ENCODE measurements at places on chromosomes 2 and 18. TPM values are rescaled to one million over a fixed set of nuclear protein-coding genes. Genes with fewer than 3 reads are reported as not detected.
A peak's percentile ranks its signal among the peaks of the same experiment; 100 is the strongest.

GRCh38 chr2:3464401-3465005, 54.8 kb downstream of the ADI1 start:
- H3K27ac ChIP-seq = peak overlapping the region; percentile 83
- no peak for DNase-seq
- peaks cover 44% of the 10 kb centered on the region for H3K36me3 ChIP-seq
- H3K4me3 ChIP-seq = no peak overlapping the region
- no peaks in the 10 kb centered on the region for H3K27me3 ChIP-seq
- H3K4me1 ChIP-seq = peaks cover 65% of the 10 kb centered on the region

GRCh38 chr18:9951022-9951859, 37.4 kb downstream of the VAPA start:
- H3K36me3 ChIP-seq = peaks cover 44% of the 10 kb centered on the region
- H3K4me1 ChIP-seq = no peaks in the 10 kb centered on the region
- no peak for DNase-seq
- no peak overlapping the region for H3K4me3 ChIP-seq
- H3K27ac ChIP-seq = no peak overlapping the region
- H3K27me3 ChIP-seq = no peaks in the 10 kb centered on the region

DNA sequence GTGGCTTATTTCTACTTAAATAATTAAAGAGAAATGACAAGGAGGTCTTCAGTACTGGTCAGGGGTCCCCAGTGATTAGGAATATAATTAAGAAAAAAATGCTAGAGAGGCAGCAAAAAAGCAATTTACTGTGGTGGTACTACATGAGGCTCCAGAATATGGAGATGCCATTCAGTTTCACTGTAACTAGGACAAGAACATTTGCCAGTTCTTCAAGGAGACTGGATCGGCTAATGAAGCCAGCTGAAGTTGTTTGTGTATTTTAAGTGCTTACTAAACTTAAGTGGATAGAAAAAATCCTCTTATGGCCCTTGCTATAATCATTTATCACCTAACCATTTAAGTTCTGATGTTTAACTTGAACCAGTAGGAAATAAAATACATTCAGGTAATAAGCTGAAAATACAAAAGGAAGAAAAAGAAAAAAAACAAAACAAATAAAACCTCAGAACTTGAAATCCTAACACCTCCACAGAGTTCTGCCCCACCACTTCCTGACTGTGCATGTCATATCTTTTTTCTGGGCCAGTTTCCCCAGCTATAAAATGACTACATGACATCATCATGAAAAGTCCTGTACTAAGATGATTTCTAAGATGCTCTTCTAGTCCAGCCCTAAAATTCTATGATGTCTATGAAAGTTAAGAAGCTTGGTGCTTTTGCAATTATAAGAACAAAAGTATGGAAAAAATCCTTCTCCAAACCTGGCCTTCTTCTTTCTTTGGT, 98.0 kb downstream of the TRABD2A start:
- DNase-seq = no peak
- no peak overlapping the region for H3K27ac ChIP-seq
- H3K27me3 ChIP-seq = no peaks in the 10 kb centered on the region
- H3K4me3 ChIP-seq = no peak overlapping the region
- H3K36me3 ChIP-seq = no peaks in the 10 kb centered on the region

DNA sequence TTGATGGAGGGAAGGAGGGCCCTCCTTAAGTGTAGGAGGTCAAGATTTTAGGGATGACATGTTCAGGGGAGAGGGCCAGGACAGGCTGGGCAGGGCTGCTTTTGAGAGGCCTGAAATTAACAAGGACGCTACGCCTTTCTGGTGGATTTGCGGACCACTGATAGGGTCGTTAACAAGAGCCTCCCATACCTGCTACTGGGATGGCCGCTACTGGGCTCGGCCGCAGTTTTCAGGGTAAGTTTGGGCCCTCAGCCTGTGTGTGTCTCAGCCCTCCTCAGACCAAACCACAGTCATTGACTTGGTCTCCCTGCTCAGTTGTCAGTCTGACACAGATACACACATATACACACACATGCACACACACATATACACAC, 180.9 kb downstream of the SMAD2 start:
- H3K27ac ChIP-seq = no peak overlapping the region
- H3K4me1 ChIP-seq = peaks cover 4% of the 10 kb centered on the region
- DNase-seq = peak; percentile 53
- no peak overlapping the region for H3K4me3 ChIP-seq
- H3K36me3 ChIP-seq = no peaks in the 10 kb centered on the region

- H3K36me3 ChIP-seq = no peaks in the 10 kb centered on the region
- H3K4me1 ChIP-seq = no peaks in the 10 kb centered on the region
- DNase-seq = no peak
- no peak overlapping the region for H3K27ac ChIP-seq
- H3K4me3 ChIP-seq = no peak overlapping the region
These were observed 8.6 kb downstream of the SPATS2L start for GRCh38 chr2:200314976-200315567.

DNA sequence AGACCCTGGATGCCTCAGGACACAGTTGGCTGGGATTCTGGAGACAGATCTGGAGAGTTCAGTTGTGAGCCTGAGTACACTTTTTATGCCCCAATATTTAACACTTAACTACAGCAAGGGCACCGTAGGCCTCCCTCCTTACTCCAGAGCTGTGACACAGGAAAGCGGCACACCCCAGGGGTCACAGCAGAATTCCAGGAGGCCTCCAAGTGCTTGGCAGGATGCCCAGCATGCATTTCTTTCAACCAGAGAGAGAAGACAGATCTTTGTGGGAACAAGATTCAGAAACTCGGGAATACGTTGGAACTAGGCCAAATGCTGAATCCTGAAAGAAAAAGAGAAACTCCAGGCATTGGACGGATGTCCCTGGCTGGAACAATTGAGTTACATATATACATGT, 199.2 kb upstream of the NT5C1B start:
- H3K27me3 ChIP-seq = no peaks in the 10 kb centered on the region
- no peak overlapping the region for H3K27ac ChIP-seq
- no peaks in the 10 kb centered on the region for H3K4me1 ChIP-seq
- H3K4me3 ChIP-seq = no peak overlapping the region
- DNase-seq = no peak
- H3K36me3 ChIP-seq = no peaks in the 10 kb centered on the region

DNA sequence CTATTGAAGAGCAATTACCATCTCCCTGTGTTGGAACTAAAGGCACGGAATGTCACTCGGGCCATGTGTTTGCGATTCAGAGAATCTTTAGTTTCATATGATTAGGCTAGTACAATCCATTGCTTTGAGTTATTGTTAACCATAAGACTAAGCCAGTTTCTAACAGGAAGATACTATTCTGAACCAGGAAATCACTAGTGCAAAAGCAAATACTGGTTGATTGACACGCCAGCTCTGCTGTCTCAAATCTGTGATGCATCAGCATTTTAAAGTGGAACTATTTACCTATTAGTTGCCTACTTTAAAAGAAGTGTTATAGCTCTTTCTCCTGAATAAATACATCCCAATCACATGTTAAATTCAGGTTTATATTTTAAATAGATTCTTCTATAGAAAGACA, 61.9 kb downstream of the AFTPH start:
- H3K36me3 ChIP-seq = peaks cover 17% of the 10 kb centered on the region
- H3K27me3 ChIP-seq = no peaks in the 10 kb centered on the region
- no peak overlapping the region for H3K27ac ChIP-seq
- no peaks in the 10 kb centered on the region for H3K4me1 ChIP-seq
- H3K4me3 ChIP-seq = no peak overlapping the region

- no peak for DNase-seq
- no peak overlapping the region for H3K27ac ChIP-seq
- no peaks in the 10 kb centered on the region for H3K4me1 ChIP-seq
- H3K36me3 ChIP-seq = no peaks in the 10 kb centered on the region
- H3K27me3 ChIP-seq = no peaks in the 10 kb centered on the region
These were observed 183.5 kb downstream of the AGAP1 start for GRCh38 chr2:235677276-235677788.

- H3K4me3 ChIP-seq = no peak overlapping the region
- H3K27me3 ChIP-seq = no peaks in the 10 kb centered on the region
- DNase-seq = no peak
- H3K36me3 ChIP-seq = no peaks in the 10 kb centered on the region
- H3K27ac ChIP-seq = no peak overlapping the region
These were observed 99.4 kb downstream of the CDH20 start for GRCh38 chr18:61432590-61432989.

DNA sequence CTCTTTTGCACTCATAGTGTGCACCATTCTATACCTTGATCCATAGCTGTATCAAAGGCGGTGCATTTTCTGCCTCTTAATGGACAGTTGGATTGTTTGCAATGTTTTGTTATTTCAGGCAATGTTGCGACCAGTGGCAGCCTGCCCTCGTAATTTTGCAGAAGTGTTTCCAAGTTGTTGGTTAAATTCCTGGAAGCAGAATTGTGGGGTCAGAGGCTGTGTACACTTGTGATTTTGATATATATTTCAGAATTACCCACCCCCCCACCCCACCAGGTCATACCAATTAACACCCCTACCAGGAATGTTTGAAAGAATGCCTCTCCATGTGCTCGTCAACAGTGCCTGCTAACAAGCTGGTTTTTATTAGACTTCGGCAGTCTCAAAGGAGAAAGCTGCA, 32.4 kb upstream of the IL1R1 start:
- H3K4me1 ChIP-seq = peaks cover 5% of the 10 kb centered on the region
- H3K27ac ChIP-seq = no peak overlapping the region
- no peaks in the 10 kb centered on the region for H3K36me3 ChIP-seq
- H3K4me3 ChIP-seq = no peak overlapping the region

- no peaks in the 10 kb centered on the region for H3K27me3 ChIP-seq
- peak; percentile 76 for DNase-seq
- no peaks in the 10 kb centered on the region for H3K36me3 ChIP-seq
These were observed 53.6 kb upstream of the SLC14A1 start for GRCh38 chr18:45670281-45670962.

DNA sequence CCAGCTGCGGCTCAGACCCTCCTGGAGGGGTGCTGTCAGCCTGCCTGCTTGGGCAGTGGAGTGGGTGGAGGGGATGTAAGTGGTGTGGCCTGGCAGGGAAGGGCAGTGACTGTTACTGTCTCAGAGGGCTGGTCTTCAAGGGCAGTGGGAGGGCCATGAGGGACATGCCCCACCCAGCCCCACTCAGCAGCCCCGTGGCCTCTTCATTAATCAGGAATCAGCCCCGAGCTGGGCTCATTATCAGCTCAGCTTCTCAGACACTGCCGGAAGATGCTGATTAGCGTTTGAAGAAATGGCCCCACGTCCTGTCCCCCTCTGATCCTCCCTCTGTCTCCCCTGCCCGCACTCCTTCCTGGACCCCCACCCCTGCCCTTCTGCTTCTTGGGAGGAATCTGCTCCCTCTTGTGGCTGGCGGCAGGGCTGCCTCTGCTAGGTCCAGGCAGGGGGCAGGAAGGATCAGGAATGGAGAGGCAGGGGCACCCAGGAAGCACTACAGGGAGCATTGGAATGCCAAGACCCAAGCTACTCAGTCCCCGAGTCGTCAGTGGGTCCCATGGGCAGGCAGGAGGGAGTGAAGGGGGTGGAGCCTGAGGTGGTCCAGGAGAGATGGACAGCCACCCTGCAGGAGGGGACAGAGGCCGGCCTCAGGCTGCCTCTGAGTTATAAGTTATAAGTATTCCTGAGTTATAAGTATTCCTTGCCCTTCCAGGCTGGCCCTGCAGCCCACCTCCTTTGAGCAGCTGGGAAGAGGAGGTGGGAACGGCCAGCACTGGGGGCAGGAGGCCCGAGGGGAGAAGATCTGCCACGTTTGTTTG, 7.0 kb downstream of the ASIC4 start:
- peaks cover 53% of the 10 kb centered on the region for H3K4me1 ChIP-seq
- H3K36me3 ChIP-seq = no peaks in the 10 kb centered on the region
- peak overlapping the region; percentile 88 for H3K27ac ChIP-seq
- H3K27me3 ChIP-seq = no peaks in the 10 kb centered on the region
- no peak overlapping the region for H3K4me3 ChIP-seq
- DNase-seq = no peak

The ITPRIPL1 gene
- total RNA-seq = 0.44 TPM

All from right atrium auricular region (tissue), 2 donors.